ENCODE measurements at places on chromosomes 7 and 10. TPM values are rescaled to one million over a fixed set of nuclear protein-coding genes. Genes with fewer than 3 reads are reported as not detected.

DNA sequence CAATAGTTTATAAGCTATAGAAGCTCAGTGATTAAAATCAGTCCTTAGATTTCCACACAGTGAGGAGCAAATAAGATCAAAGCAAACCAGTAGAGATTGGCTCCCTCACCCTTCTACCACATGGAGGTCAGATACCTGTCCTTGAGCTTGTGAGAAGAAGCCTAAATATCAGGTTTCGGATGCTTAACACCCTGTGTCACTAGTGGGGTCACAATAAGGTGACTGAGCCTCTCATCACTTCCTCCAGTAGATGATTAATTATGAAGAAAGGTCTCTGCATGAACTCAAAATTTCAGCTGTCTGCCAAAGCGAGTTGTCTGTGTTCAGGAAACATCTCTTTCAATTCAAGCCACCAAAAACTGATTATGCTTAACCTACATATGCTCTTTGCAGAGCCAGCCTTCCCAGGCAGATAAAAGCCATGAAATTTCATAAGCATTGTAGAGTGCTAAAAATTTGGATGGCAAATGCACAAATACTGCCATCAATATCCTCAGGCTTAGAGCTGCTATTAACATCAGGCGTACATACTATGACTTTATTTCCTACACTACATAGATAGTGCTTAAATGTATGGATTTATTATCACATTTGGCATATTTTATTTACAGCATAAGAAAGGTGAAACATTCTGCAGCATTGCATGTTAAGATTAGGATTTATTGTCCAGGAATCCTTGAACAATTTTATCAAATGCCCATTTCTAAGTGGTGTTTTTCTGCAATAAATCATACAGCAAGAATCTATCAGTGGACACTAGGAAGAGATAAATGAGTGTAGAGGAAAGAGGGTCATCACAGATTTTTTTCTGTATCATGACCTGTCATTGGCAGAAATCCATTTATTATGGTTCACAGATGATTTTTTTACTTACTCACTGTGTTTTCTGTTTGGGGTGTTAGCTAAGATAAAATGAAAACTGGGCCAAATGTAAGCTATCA, 285.1 kb upstream of the SP8 start:
- no peak for DNase-seq

GRCh38 chr10:129780198-129780597, 183.9 kb downstream of the EBF3 start:
- no peak for DNase-seq

GRCh38 chr10:3499120-3499519, 285.9 kb downstream of the KLF6 start:
- no peak for DNase-seq

Gene RBP4
- total RNA-seq = not detected

- DNase-seq = no peak
Observed at GRCh38 chr10:44035474-44036197, 349.3 kb downstream of the CXCL12 start.

GRCh38 chr7:82036146-82036886, 266.5 kb upstream of the HGF start:
- no peak for DNase-seq

- no peak for DNase-seq
Observed at GRCh38 chr7:1842321-1843221, 172.5 kb downstream of the ELFN1 start.

- no peak for DNase-seq
Observed at GRCh38 chr10:71741671-71742070, 22.1 kb upstream of the C10orf105 start.

- DNase-seq = no peak
Observed at GRCh38 chr10:10870523-10871241, 147.0 kb upstream of the CELF2 start.

GRCh38 chr7:105786520-105787470, 89.6 kb downstream of the ATXN7L1 start:
- no peak for DNase-seq

DNA sequence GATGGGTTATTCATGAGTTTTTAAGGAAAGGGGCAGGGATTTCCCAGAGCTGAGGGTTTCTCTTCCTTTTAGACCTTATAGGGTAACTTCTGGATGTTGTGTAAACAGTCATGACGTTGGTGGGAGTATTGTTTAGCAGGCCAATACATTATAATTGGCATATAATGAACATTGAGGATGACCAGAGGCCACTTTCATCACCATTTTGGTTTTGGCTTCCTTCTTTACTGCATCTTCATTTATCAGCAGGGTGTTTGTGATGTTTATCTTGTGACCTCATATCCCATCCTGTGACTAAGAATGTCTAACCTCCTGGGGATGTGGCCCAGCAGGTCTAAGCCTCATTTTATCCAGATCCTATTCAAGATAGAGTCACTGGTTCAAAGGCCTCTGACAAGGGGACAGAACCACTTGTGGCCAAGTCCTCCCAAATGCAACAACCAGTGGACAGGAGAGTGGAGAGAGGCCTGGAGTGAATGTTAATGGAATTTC, 77.3 kb upstream of the RPA3 start:
- DNase-seq = no peak

DNA sequence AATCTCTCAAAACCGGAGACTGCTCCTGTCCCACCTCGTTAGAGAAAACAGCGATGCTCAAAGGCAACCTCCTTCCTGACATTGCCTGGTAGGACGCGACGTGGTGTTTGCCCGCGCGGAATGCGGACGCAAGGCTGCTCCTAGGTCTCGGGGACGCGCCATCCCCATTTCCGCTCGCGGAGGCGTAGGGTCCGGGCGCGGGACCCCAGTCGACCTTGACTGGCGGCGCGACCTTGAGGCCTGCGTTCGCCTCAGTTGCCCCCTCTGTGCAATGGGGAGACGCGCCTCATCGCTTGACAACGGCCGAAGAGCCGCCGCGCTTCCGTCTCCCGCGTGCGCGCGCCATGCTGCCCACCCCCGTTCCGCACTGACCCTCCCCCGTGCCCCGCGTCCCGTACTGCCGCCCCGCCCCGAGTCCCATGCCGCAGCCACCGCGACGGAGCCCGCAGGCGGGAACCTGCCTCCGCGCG, 412 bp upstream of the PPIA start:
- no peak for DNase-seq

- no peak for DNase-seq
Observed at GRCh38 chr7:27606270-27607209, 56.1 kb downstream of the HIBADH start.

Gene PRPS1L1
- not detected for total RNA-seq

GRCh38 chr7:82317760-82318159, 125.8 kb downstream of the CACNA2D1 start:
- DNase-seq = no peak

Gene CLEC5A
- not detected for total RNA-seq

Measured in activated CD4-positive, alpha-beta T cell treated with anti-CD3 and anti-CD28 coated beads for 36 hours (primary cell).